ENCODE measurements at places on chromosomes 6 and 20.

DNA sequence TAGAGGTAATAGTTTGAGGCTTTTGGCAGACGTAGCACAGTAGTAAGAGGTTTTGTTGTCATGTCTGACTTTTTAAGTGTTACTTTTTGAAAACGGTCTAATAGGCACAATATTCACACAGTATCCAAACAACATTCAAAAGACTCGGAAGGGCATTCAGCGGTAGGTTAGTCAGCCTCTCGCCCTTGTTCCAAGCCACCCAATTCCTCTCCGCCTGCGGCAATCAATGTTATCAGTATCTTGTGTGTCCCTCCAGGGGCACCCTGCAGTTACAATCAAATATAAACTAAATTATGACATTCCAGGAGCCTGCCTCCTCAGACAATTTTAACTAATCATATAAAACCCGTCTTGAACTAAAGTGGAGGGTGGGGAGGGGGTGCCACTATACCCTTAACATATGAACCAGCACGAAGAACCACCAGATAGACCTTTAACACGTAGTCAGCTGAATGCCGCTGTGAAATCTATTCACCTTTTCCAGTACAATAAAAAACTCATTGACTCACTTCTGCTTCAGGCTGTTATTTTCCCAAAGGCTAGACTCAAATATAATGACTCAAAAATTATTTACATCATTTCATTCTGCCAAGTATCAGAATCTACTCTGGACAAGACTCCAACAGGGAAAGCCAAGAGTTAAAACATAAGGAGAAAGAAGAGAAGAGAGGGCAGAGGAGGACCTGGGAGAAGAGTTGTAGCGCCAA is 1.6 kb downstream of the TENT5A start:
- DNase-seq = no peak

- no peak for DNase-seq
These were observed 17.1 kb upstream of the ASF1A start for GRCh38 chr6:118876814-118877213.

DNA sequence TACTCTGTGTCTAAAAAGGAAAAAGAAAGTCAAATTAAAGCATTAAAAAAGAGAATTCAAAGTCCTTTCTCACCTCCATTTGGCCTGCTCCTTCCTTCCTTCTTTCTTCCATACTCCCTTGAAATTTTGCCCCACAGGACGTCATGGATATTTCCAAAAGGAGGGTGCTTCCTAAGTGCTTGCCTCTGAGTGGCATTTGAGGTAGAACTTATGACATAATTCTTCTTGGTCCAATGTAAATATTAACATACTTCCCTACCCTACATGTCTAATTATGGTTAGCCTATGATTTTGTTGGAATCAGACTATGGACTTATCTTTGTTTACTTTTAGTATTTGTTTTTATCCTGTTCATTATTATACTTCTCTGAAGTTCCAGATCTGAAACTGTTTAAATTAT is 132.3 kb downstream of the PFDN4 start:
- DNase-seq = no peak

GRCh38 chr6:31049518-31049917 is 39.2 kb downstream of the MUC22 start:
- DNase-seq = no peak

- DNase-seq = no peak
These were observed 1.3 kb downstream of the SULF2 start for GRCh38 chr20:47783828-47784598.

GRCh38 chr6:131366223-131366622 is 206.8 kb upstream of the ARG1 start:
- no peak for DNase-seq

DNA sequence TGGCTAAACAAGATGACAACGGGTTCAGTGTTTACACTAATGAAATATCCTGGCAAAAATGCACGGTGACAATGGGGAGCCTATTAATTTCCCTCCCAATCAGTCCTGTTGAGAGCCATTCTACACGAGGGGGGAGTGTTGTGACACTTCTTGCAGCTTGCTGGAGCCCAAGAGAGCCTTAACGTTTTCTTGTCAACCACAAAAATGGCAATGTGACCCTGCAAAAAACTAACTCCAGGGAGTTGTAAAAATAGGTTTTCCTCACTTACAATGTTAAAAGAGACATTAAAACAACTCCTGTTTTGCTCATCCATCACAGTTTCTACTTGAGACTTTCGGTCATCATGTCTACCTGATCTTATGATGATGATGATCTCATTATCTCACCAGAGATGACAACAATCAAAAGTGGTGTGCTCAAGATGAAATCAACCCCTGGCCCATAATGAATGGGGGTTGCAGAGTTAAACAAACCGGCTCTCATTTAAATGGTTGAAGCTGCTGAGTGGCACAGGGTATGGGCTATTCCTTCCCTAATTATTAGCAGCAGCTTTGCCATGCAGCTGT is 57.9 kb downstream of the GJA10 start:
- no peak for DNase-seq

DNA sequence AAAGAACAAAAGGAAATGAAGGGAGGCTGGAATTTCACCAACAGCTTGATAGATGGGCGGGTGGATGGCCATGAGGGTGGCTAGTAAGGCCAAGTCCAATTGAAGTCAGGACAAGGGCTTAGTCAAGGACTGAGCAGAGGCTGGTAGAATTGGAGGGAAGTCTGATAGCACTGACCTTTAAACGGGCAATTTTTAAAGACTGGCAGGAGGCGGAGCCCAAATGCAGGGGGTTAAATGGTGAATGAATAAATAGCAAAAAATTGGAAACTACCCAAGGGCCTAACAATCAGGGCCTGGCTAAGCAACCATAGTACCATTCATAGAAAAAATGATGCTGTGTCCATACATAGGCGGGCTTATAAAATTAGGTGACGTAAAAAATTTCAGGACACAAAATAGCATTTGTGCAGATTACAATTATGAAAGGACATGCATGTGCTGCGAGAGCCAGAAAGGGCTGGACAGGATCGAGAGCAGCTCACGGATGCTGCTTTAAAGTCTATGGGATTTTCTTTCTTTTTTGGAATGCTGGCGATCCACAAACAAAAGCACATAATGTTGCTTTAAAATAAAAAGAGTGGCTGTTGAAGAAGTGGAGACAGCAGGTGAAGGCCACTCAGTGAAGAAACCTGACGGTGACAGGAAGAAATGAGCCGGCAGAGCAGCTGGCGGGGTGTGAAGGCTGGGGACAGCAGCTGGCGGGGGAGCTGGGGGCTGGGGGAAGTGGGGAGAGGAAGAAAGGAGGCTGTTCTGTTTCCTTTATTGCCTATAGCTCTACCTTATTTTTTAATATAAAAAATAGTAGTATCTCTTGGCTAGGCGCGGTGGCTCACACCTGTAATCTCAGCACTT is 42.8 kb upstream of the TAF8 start:
- peak; percentile 51 for DNase-seq

GRCh38 chr6:163231356-163232014 is 183.0 kb upstream of the QKI start:
- no peak for DNase-seq

DNA sequence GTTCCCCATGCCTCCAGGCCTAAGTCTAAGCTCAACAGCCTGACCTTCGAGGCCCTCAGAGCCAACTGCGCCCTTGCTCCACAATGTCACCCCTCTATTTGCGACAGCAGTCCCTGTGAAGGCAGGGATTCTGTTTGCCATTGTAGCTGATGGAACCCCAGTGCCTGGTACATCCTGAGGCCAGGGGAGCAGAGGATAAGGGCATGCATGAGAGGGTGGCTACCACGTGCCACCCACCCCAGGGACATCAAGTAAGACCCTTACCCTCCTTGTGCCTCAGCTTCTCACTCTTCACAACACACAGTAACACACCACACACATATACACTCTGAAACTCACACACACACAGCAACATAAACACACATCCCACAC is 20.0 kb upstream of the SIRPA start:
- no peak for DNase-seq

DNA sequence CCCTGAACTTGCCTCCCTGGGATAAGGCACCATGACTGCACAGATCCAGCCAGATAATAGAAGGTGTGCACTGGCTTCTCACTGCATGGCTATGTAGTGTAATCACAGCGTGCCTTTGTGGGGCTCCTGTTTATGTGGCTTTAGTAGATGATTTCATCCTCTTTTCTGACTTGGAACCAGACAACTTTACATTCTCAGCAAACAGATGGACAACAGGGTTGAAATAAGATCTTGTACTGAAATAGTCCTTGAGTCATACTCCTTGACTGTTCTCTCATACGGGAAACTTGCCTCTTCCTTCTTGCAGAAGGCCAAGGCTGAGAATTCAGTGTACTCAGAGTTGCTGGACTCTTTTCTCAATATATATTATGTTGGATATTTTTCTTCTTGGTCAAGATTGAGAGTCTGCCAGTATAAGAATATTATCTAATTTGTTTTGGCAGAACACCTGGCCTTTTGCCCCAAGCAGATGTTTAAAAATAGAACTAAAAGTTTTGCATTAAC is 25.0 kb upstream of the RNF144B start:
- DNase-seq = no peak

GRCh38 chr20:62943396-62943795 is 5.4 kb downstream of the GID8 start:
- DNase-seq = no peak

- DNase-seq = no peak
These were observed 124.9 kb downstream of the ANKRD60 start for GRCh38 chr20:58103517-58103904.

GRCh38 chr6:135520781-135521180 is 23.2 kb upstream of the AHI1 start:
- no peak for DNase-seq

DNA sequence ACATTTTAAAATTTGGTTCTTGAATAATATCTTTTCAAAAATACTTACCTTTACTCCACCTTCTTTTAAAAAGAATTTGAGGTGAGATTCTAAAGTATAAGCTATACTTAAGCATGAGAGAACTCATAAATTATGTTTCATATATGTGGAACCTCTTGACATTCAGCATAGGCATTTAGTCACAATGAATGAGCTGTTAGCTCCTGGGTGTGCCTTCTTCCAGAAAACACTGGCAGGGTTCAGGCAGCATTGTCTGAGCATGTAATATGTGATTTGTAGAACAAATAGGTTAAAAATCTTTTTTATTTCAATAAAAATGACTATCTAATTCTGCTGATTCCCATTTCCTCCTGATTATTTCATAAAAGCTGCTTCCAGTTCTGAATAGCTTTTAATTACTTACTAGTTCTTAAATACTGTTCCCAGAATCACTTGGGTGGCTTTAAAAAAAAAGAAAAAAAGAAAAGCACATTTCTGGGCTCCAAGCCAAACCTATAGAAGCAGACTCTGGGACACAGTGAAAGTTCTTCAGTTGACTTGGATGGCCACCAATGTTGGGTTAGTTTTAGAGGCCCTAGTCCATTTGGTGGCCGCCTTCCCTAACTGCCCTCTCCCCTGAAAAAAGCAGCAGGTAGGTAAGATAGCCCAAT is 20.2 kb downstream of the RNF8 start:
- DNase-seq = no peak

GRCh38 chr6:99334526-99335127 is 14.8 kb downstream of the FAXC start:
- no peak for DNase-seq

DNA sequence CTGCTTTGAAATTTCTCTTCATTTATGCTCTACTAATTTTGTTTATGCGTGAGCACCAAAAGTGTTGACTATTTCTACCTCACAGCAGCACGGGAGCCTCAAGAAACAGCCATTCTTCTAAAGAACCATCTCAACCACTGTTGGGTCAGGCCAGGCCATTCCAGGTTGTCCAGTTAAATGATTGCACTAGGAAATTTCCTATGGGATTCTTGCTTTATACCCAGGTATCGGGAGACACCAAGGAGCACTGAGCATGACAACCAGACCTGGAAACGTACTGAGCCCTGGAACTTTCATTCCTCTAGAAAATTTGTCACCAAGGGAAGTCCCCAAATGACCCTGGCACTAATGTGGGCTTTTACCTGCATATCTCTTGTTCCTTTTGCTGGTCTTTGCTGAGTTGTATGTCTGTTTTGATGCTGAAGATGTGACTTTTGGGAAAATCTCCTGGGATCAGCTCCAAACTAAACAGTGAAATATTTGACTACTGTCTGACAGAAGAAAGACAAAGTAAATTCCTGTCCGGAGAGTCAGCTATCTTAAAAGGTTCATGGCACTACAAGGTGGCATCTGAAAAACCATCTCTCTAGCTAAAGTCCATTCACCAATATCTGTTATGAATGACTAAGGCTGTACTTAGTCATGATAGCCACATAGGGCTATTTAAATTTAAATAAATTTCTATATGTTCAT is 70.5 kb downstream of the SNAP25 start:
- no peak for DNase-seq

DNA sequence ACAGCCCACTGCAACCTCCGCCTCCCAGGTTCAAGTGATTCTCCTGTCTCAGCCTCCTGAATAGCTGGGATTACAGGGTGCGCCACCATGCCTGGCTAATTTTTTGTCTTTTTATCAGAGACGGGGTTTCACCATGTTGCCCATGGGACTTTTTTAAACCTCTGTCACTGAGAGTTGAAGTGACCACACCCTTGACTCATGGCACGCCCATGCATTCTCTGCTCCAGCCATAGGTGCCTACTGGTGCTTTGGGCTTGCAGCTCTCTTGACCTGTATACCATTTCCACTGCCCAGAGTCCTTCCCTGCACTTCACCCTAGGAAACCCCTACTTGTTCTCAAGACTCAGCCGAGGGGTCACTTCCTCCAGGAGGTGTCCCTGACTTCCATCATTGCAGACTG is 2.4 kb upstream of the SCRT2 start:
- DNase-seq = no peak

DNA sequence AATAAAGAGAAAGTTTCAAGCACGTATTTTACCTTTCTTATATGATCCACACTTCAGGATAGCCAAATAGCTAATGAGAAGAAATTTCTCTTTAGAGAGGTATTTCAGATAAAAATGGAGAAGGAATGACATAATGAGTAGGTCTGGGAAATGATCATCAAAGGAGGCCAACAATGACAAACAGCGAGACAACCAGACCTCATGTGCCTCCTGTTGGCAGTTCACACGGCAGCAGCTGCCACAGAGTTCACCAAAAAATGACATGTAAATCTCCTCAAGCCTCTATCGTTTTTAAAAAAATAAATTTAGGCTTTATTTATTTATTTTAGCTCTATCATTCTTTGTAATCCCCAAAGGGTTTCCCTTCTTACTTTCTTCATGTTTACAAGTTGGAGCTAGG is 47.7 kb downstream of the SLC2A12 start:
- DNase-seq = no peak

DNA sequence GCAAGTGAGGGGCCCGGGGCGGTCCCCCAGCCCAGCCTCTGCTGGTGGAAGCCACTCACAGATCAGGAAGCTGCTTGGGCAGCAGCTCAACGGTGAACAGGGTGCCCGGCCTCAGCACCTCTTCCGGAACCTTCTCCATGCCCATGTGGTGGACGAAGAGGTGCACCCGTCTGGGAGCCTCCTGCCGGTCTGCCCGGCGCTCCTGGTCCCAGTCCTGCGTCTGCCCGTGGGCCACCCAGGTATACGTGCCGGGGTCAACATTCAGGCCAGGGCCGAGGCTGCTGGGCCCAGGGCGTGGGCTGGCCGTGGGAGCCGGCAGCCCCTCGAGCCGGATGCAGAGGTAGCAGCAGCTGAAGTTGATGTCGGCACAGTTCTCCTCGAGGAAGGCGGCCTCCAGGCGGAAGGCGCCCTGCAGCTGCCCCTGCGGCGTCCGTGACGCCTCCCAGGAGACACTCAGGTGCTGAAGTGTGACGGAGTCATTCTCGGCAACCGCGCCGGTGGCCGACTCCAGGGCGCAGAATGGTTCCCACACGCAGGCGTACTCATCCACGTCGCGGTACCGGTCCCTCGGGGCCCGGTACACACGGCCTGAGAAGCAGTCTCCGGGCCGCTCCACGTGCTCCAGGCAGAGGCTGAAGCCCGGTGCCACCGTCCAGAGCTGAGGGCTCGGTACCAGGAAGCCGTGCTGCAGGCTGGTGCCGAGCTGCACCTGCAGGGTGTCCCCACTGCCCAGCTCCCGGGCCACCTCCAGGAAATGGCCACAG is 8.7 kb downstream of the FNDC11 start:
- no peak for DNase-seq
